Psoas muscle (tissue), 8 donors: ENCODE measurements at places on chromosomes 7 and 10. TPM values are rescaled to one million over a fixed set of nuclear protein-coding genes. Genes with fewer than 3 reads are reported as not detected.

The UNCX gene
- total RNA-seq = not detected

The KNDC1 gene
- total RNA-seq = not detected

The RSPH10B2 gene
- total RNA-seq = 0.73 TPM

The EN2 gene
- total RNA-seq = 0.52 TPM

The SLC13A4 gene
- not detected for total RNA-seq

The PCLO gene
- total RNA-seq = 0.46 TPM

The GNAI1 gene
- total RNA-seq = 13.7 TPM

The PRF1 gene
- 1.8 TPM for total RNA-seq

The TRIP6 gene
- 5.0 TPM for total RNA-seq

The PHYH gene
- total RNA-seq = 182 TPM

The ZNF804B gene
- not detected for total RNA-seq

The CYP17A1 gene
- total RNA-seq = 0.82 TPM

The SEPHS1 gene
- total RNA-seq = 25.2 TPM

The ANKRD30A gene
- total RNA-seq = not detected

The METTL27 gene
- total RNA-seq = 0.84 TPM

The UPK3BL2 gene
- 11.1 TPM for total RNA-seq

The GOLGA7B gene
- total RNA-seq = 1.3 TPM

The NACAD gene
- 1.4 TPM for total RNA-seq

The ADRB1 gene
- total RNA-seq = 0.39 TPM

The MBL2 gene
- total RNA-seq = not detected

The COBL gene
- total RNA-seq = 139 TPM

The TMEM168 gene
- total RNA-seq = 10.9 TPM

The IL2RA gene
- 0.13 TPM for total RNA-seq

The BMPER gene
- 7.6 TPM for total RNA-seq

The ICA1 gene
- 1.8 TPM for total RNA-seq

The EBLN1 gene
- total RNA-seq = not detected

The PTEN gene
- total RNA-seq = 51.9 TPM

The C10orf62 gene
- total RNA-seq = 0.56 TPM

The MSS51 gene
- 253 TPM for total RNA-seq

The ANXA8 gene
- not detected for total RNA-seq
